ENCODE measurements at places on chromosomes 5 and 9.

GRCh38 chr5:160133918-160134304, 14.7 kb upstream of the PWWP2A start:
- no peak for DNase-seq

DNA sequence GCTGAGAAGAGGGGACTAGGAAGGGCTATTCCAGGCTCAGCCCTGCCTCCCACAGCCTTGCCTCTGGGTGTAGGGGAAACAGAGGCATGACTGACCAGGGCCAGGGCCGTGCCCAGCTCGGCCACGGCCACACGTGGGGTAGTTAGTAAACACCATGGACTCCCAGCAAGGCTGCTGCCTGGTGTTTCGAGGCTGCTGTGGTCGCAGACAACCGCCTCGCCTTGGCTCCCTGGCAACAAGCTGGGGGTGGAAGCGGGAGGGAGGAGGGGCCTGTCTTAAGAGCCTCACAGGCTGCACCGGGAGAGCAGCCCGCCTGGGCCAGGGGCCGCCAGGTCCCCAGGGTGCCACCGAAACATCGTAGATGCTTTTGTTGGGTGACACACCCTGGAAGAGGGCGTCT, 90.2 kb upstream of the CACNA1B start:
- DNase-seq = no peak

DNA sequence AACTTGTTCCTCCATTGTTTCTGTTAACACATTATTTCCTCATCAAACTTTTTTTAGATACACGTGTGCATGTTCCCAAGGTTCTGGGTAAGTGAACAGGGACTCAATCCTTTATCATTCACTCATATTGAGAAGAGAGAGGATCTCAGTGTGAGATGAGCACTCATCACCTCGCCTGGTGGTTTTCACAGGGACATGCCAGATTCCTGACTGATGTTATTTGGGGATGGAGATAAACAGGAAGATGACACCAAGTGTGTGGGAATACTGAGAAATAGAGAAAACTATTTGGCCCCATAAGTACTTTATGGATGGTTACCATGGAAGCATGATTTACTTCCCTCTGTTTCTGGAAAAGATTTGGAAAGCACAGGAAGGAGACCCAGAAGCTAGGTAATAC, 533.3 kb upstream of the DMAC1 start:
- no peak for DNase-seq

DNA sequence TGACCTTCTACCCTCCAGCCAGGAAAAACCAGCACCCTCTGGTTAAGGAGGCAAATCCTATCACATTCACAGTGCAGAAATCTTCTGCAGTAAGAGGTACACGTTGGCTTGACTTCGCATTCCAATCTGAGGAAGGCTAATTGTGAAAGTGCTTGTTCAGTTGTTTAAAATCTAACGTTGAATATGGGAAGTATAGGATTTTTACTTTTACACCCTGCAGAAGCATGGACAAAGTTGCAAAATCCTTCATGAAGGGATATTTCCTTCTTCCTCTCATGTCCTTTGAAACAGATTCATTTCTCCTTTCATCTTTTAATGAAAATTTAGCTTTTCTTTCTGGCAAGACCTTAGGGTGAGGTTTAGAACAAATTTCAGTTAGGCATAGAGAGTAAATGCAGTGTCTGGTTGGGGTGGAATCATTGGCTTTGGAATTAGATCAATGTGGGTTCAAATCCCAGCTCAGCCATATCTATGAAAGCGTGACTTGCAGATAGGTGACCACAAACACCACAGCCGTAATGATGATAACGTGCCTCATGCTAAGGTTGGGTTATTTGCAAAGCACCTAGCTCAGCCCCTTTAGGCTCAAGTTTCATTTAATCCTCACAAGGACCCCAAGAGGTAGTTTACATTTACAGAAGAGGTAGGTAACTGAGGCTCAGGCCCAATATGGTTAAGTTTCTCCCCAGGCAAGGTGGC, 42.2 kb upstream of the C5orf58 start:
- no peak for DNase-seq

GRCh38 chr5:96819806-96820205, 12.1 kb upstream of the ERAP1 start:
- no peak for DNase-seq
